Mesothelial cell of epicardium (in vitro differentiated cells): ENCODE measurements at places on chromosomes 12 and 14. TPM values are rescaled to one million over a fixed set of nuclear protein-coding genes. Genes with fewer than 3 reads are reported as not detected.

- no peak for DNase-seq
These were observed 349.1 kb downstream of the DPF3 start for GRCh38 chr14:72544615-72545387.

- DNase-seq, result no peak
These were observed 16.7 kb downstream of the LGR5 start for GRCh38 chr12:71456316-71456715.

GRCh38 chr14:50425816-50426215 lies 29.1 kb upstream of the CDKL1 start:
- no peak for DNase-seq

GRCh38 chr12:110948041-110948440 lies 27.7 kb upstream of the MYL2 start:
- DNase-seq, result no peak

Gene GPR135
- 3.7 to 4.2 TPM (median 3.8 TPM) in 3 replicates for total RNA-seq
